Fibroblast of skin of back (primary cell): ENCODE measurements at places on chromosomes 16 and 17.

- no peak for DNase-seq
These were observed 16.5 kb downstream of the SNF8 start for GRCh38 chr17:48927978-48928745.

GRCh38 chr17:29291163-29291752 lies 2.7 kb downstream of the NUFIP2 start:
- DNase-seq, result peak; percentile 77

GRCh38 chr17:2192367-2193057 lies 111.1 kb downstream of the SMG6 start:
- peak; percentile 98 for DNase-seq

DNA sequence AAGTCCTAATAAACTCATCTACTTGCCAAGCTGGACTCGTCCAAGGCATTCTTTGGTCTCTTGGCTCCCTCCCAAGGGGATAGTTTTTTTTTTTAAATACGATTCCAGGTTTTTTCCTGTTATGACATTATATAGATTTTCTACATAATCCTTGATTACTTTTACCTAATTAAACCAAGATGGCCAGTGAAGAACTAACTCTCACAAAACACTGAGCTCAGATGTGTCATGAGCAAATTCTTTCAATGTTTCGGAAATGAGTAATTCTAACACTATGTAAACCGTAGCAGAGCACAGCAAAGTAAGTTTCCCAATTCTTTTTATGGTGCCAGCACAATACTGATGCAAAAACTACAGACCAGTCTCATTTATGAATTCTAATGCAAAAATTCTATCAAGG lies 1.8 kb downstream of the ZNF23 start:
- DNase-seq, result peak; percentile 84

DNA sequence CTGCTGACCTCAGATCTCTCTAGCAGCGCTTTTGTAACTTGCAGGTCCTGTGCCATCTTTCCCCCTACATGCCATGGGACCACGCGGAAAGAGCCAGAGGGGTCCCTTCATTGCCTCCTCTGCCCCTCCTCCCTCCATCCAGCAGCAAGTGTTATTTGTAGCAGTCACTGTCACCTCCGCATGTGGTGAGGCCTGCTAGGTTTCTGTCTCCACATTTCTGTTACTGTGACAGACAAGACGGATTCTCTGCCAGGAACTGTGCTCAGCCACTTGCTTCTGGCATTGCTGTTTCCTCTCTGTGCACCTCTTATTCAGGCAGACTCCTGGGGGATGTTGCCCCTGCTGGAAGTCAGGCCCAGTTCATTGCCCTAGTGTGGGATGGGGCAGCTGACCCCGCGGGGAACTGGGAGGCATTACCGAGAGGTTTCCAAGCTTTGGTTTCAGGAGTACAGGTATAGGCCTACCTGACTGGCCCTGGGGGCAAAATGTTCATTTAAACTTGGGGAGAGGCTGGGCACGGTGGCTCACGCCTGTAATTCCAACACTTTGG lies 61.2 kb downstream of the RAB11FIP4 start:
- DNase-seq, result no peak

- DNase-seq, result no peak
These were observed 66.5 kb downstream of the CYB561 start for GRCh38 chr17:63379636-63380035.

DNA sequence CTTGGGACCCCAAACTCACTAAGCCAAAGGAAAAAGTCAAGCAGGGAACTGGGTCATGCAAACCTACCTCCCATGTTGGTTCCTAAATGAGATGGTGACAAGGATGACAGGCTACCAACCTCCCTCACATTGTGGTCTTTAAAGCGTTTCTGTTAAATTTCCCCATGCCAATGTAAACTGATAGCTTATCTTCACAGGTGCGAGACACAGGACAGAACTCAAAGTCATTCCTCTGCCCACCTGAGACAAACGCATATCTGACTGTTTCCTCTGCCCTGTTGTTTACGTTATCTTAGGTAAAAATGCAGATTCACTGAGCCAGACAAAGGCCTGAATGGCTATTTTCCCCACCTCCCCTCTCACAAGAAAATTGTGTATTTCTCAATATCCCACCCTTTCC lies 19.0 kb upstream of the CD300E start:
- no peak for DNase-seq

GRCh38 chr16:65702707-65703402 lies 581.0 kb upstream of the CDH11 start:
- DNase-seq, result no peak

- DNase-seq, result no peak
These were observed 13.4 kb downstream of the MYO1D start for GRCh38 chr17:32863559-32863958.

DNA sequence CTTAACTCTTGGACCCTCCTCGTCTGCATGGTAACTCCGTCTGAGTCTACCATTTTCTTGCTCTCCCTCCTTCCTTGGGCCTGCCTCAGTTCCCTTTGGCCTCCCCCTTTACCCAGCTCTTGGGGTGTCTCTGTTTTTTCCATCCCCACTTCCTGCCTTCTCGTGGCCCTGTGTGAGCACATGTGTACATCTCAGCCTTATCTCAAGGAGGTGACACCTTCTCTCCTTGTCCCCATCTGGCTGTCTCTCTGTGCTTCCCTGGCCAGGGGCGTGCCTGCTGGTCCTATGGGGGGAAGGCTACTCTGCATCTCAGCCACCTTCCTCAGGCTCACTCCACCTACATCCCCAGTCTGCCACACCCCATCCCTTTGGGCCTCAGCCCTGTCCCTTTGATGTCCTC lies 6.6 kb downstream of the CTF1 start:
- DNase-seq, result no peak

DNA sequence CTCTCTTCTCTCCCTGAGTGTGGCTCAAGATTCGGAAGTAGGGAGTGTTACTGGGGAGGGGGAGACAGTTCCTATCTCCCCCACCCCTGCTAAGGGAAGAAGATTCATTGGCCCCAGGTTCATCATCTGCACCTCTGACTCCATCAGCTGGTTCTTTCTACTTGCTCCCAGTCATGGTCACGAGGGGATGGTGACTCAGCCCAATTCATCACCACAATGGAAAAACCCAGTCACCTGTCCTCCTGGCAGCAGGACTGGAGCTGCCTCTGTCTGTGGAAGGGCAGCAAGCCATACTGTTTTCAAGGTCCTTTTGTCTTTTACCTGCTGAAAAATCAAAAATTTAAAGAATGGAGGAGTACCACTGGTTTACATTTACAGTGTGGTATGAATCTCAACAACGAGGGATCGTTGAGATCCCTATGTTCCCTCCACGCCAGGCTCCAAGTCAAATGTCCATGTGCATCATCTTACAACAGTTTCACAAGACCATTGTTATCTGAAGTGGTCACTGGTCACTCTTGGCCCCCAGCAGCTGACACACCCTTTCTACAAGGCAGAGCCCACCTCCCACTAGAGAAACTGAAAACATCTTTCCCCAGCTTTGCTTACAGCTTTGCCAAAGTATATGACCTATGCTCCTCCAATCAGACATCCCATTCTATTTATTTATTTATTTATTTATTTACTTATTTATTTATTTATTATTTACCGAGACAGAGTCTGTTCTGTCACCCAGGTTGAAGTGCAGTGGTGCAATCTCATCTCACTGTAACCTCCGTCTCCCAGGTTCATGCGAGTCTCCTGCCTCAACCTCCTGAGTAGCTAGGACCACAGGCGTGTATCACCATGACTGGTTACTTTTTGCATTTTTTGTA lies 40.4 kb upstream of the NDRG4 start:
- no peak for DNase-seq
